ENCODE measurements at places on chromosomes 16 and 17.

DNA sequence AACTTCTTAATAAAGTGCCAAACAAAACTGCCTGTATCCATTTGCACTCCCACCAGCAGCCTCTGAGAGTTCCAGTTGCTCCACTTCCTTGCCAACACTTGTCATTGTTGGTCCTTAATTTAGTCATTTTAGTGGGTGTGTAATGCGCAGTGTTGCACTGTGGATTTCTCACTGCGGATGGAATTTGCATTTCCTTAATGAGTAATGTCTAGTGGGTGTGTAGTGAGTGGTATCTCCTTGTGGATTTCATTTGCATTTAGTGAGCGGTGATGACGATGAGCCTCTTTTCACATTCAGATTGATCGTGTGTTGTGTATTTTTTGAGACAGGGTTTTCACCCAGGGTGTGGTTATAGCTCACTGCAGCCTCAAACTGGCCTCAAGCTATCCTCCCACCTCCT, 4.1 kb upstream of the MSLN start:
- ATAC-seq: no peak
- H3K27ac ChIP-seq: no peak overlapping the region
- H3K4me3 ChIP-seq: no peak overlapping the region
- peaks cover 5% of the 10 kb centered on the region for H3K4me1 ChIP-seq

GRCh38 chr16:67677712-67678111, 11.1 kb downstream of the C16orf86 start:
- H3K36me3 ChIP-seq: peaks cover 22% of the 10 kb centered on the region
- no peak overlapping the region for H3K4me3 ChIP-seq
- peaks cover 24% of the 10 kb centered on the region for H3K4me1 ChIP-seq
- no peak for ATAC-seq
- H3K27ac ChIP-seq: peak overlapping the region; percentile 27

DNA sequence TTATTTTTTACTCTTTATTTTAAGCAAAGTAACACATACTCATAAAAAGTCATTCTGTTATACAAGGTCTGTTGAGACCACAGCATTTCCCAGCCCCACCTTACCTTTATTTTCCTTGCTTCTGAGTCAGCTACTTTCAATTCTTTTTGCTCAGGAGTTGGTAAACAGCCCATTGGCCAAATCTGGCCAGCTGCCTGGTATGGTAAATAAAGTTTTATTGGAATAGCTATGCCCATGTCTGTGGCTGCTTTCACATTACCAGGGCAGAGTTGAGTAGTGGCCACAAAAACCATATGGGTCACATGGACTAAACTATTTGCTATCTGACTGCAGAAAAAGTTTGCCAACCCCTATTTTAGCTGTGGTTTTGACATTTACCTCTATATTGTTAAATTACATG, 3.4 kb upstream of the NSRP1 start:
- H3K36me3 ChIP-seq: peaks cover 5% of the 10 kb centered on the region
- no peak overlapping the region for H3K4me3 ChIP-seq
- peak; percentile 34 for ATAC-seq
- no peaks in the 10 kb centered on the region for H3K27me3 ChIP-seq
- H3K27ac ChIP-seq: no peak overlapping the region

- no peak for ATAC-seq
- no peak overlapping the region for H3K4me3 ChIP-seq
- H3K36me3 ChIP-seq: no peaks in the 10 kb centered on the region
- no peaks in the 10 kb centered on the region for H3K27me3 ChIP-seq
Observed at GRCh38 chr16:55539049-55539448, 27.4 kb upstream of the CAPNS2 start.

- H3K27me3 ChIP-seq: no peaks in the 10 kb centered on the region
- peaks cover 27% of the 10 kb centered on the region for H3K4me1 ChIP-seq
- H3K4me3 ChIP-seq: no peak overlapping the region
Observed at GRCh38 chr17:44105483-44105882, 18.0 kb downstream of the HDAC5 start.

- no peaks in the 10 kb centered on the region for H3K36me3 ChIP-seq
- H3K27me3 ChIP-seq: no peaks in the 10 kb centered on the region
- H3K27ac ChIP-seq: no peak overlapping the region
- no peak overlapping the region for H3K4me3 ChIP-seq
- no peak for ATAC-seq
- no peaks in the 10 kb centered on the region for H3K4me1 ChIP-seq
Observed at GRCh38 chr16:54347961-54348360, 61.4 kb upstream of the IRX3 start.

DNA sequence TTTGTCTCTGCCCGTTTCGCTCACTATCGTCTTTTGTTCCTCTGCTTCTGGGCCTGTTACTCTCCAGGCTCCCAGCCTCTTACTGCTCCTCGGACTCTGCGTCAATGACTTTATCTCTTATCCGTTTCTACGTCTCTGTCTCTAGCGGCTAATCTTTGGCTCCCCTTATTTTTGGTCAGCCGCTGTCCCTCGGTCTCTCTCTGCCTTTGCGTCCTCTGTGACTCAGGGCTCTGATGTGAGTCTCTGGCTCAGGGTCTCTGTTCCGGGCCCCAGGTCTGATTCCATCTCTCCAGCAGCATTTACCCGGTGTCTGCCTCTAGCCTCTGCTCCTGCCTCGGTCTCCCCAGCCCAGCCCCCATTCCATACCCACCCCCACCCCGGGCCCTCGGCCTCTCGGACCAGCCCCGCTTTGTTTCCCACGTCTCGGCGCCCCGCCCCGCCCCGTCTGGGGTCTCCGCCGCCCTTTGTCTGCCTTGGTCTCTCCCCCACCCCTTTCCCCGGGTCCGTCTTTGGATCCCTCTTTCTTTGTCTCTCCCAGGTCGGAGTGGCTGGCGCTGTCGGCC, 547 bp upstream of the ZNF48 start:
- peak overlapping the region; percentile 84 for H3K4me3 ChIP-seq
- peaks cover 40% of the 10 kb centered on the region for H3K4me1 ChIP-seq
- no peaks in the 10 kb centered on the region for H3K27me3 ChIP-seq
- ATAC-seq: no peak

DNA sequence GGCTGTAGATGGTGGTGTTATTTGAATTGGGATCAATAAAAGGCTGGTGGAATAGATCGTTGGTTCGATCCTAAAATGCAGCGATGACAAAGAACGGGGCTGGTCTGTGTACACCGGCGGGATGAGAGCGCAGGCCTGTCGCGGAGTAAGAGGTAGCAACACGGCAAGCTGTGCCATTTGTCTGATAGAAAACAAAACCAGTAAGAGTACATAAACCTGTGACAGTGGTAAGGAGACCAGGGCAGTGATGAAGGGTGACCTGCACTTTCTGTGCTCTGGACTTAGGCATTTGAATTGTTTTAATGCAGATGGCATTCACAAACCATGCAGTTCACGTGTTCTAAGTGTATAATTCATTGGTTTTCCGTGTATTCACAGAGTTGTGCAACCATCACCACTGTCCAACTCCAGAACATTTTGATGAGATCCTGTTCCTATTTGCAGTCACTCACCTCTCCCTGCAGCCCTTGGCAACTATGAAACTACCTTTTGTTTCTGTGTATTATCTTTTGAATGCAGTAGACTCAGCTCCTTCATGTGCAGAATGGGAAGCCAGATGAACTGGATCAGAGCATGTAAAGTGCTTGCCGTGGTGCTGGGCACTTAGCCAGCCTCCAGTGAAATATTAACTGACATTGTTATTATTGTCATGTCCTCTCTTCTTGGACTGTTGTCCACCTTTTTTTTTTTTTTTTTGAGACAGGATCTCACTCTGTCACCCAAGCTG, 286.1 kb downstream of the SNX29 start:
- no peak overlapping the region for H3K4me3 ChIP-seq
- no peak overlapping the region for H3K27ac ChIP-seq
- no peaks in the 10 kb centered on the region for H3K4me1 ChIP-seq
- H3K27me3 ChIP-seq: no peaks in the 10 kb centered on the region

GRCh38 chr17:42138749-42139492, 15.9 kb downstream of the RAB5C start:
- no peak overlapping the region for H3K27ac ChIP-seq
- H3K4me1 ChIP-seq: peaks cover 63% of the 10 kb centered on the region
- H3K27me3 ChIP-seq: no peaks in the 10 kb centered on the region
- peaks cover 35% of the 10 kb centered on the region for H3K36me3 ChIP-seq

DNA sequence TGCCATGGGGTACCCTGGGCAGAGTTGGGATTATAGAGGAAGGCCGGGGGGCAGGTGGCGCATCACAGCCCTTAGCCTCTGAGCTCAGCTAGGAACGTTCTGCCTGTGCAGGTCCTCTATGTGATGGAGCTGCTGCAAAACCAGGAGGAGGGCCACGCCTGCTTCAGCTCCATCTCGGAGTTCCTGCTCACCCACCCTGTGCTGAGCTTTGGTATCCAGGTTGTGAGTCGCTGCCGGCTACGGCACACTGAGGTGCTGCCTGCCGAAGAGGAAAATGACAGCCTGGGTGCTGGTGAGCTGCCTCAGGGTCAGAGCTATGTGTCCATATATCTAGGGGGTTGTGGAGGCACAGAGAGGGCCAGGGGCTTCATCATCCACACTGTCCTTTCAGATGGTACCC, 5.8 kb upstream of the NRN1L start:
- H3K27ac ChIP-seq: no peak overlapping the region
- no peaks in the 10 kb centered on the region for H3K27me3 ChIP-seq
- ATAC-seq: no peak
- peaks cover 33% of the 10 kb centered on the region for H3K4me1 ChIP-seq
- H3K36me3 ChIP-seq: peaks cover 62% of the 10 kb centered on the region

GRCh38 chr17:82645516-82645915, 2.7 kb downstream of the WDR45B start:
- H3K27ac ChIP-seq: no peak overlapping the region
- peak overlapping the region; percentile 39 for H3K4me3 ChIP-seq
- ATAC-seq: no peak
- H3K27me3 ChIP-seq: no peaks in the 10 kb centered on the region
- H3K4me1 ChIP-seq: peaks cover 40% of the 10 kb centered on the region

GRCh38 chr16:73058616-73059409, 10.9 kb upstream of the ZFHX3 start:
- H3K27me3 ChIP-seq: peaks cover 63% of the 10 kb centered on the region
- peaks cover 57% of the 10 kb centered on the region for H3K4me1 ChIP-seq
- peak overlapping the region; percentile 66 for H3K27ac ChIP-seq
- peaks cover 6% of the 10 kb centered on the region for H3K36me3 ChIP-seq
- peak overlapping the region; percentile 87 for H3K4me3 ChIP-seq
- ATAC-seq: peak; percentile 56

GRCh38 chr17:73401911-73402310, 90.1 kb upstream of the CDC42EP4 start:
- ATAC-seq: no peak
- no peak overlapping the region for H3K4me3 ChIP-seq
- no peaks in the 10 kb centered on the region for H3K4me1 ChIP-seq
- no peak overlapping the region for H3K27ac ChIP-seq
- no peaks in the 10 kb centered on the region for H3K27me3 ChIP-seq

DNA sequence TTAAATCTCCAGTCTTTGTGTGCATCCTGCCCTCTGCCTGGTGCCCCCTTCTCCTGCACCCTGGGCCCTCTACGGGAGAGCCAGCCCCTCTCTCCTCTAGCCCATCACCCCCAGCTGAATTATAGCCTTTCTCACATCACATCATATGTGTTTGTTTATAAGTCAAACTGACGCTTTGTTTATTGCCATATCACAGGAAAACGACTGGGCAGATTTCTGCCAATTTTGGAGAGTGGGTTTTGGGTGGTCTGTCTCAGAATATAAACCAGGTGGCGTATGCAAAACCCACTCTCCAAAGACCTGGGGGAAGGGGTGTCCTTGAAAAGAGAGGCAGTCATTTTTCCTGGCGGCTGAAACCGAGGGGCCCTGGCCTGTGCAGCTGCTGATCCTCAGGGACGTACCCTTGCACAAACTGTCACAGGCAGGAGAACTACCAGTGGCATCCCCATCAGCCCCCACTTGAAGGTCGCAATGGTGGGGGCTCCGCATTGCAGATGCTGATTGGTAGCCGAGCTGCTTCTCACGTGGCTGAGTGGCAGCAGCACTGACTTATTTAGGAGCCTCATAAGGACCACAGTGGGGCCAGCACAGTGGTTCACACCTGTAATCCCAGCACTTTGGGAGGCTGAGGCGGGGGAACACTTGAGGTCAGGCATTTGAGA, 34.8 kb upstream of the CDC42EP4 start:
- H3K36me3 ChIP-seq: peaks cover 14% of the 10 kb centered on the region
- no peak overlapping the region for H3K27ac ChIP-seq
- no peak for ATAC-seq
- H3K27me3 ChIP-seq: no peaks in the 10 kb centered on the region

- H3K4me3 ChIP-seq: no peak overlapping the region
- peaks cover 89% of the 10 kb centered on the region for H3K27me3 ChIP-seq
- H3K36me3 ChIP-seq: no peaks in the 10 kb centered on the region
- no peak overlapping the region for H3K27ac ChIP-seq
- no peaks in the 10 kb centered on the region for H3K4me1 ChIP-seq
Observed at GRCh38 chr16:87582216-87582965, 19.9 kb upstream of the JPH3 start.

DNA sequence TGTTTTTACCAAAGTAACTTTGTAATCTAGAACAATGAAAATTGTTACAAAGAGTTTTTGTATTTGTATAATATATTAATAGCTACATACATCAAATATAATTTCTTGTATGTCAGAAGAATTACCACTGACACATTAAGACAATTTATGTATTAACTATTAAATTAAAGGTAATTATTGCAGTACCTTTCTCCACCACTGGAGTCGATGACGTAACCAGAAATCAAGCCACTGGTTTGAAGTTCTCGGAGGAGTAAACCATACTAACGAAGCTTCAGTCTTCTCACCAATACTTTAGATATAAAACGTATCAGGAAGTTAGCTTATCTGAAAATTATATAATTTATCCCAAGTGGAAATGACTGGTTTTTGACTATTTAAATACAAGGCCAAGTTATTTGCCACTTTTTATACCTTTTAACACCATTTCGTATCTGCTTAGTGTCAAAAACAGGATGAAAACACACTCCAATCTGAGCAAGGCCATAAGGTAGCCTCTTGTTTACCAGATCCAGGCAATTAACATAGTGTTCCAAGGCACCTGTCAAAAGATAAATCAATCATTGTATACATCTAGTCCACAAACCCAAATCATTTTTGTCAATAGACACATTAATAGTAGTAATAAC, 4.3 kb downstream of the POLG2 start:
- no peak overlapping the region for H3K4me3 ChIP-seq
- ATAC-seq: no peak
- no peaks in the 10 kb centered on the region for H3K27me3 ChIP-seq

GRCh38 chr16:57148481-57148880, 37.4 kb downstream of the PSME3IP1 start:
- H3K27me3 ChIP-seq: no peaks in the 10 kb centered on the region
- peaks cover 22% of the 10 kb centered on the region for H3K4me1 ChIP-seq
- peak overlapping the region; percentile 0 for H3K27ac ChIP-seq
- no peak overlapping the region for H3K4me3 ChIP-seq

GRCh38 chr16:53925107-53925410, 221.1 kb downstream of the FTO start:
- ATAC-seq: no peak
- H3K27ac ChIP-seq: no peak overlapping the region
- H3K4me3 ChIP-seq: no peak overlapping the region
- H3K36me3 ChIP-seq: peaks cover 14% of the 10 kb centered on the region

- no peak overlapping the region for H3K27ac ChIP-seq
- no peaks in the 10 kb centered on the region for H3K4me1 ChIP-seq
- H3K4me3 ChIP-seq: no peak overlapping the region
Observed at GRCh38 chr16:86537486-86537885, 17.5 kb downstream of the MTHFSD start.
